ENCODE measurements at places on chromosomes 5 and 9.

GRCh38 chr5:112706446-112707016 is 31.2 kb upstream of the APC start:
- DNase-seq, result no peak

GRCh38 chr5:56354836-56355235 is 121.7 kb upstream of the ANKRD55 start:
- DNase-seq, result no peak

- no peak for DNase-seq
Observed at GRCh38 chr9:86322973-86323644, 31.1 kb downstream of the TUT7 start.

DNA sequence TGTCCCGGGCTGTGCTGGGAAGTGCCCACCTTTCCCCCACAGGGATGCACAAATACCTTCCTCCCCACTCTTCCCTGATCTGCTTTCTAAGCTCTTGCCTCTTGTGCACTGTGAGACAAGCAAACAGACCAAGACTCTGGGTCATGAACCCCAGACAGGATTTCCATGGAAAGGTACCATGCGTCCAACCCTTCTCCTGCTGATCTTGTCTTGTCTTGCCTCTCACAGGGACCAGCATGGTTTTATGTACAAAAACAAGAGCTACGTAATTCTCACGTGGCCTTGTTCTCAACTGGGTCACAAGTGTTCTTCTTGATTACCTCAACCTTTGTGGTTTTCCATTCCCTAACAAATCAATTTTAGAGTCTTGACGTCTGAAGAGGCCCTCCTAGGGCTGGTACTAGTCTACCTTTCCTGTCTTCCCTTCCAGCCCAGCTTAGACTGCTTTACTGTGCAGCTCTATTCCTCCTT is 176.5 kb upstream of the MAP3K1 start:
- no peak for DNase-seq

DNA sequence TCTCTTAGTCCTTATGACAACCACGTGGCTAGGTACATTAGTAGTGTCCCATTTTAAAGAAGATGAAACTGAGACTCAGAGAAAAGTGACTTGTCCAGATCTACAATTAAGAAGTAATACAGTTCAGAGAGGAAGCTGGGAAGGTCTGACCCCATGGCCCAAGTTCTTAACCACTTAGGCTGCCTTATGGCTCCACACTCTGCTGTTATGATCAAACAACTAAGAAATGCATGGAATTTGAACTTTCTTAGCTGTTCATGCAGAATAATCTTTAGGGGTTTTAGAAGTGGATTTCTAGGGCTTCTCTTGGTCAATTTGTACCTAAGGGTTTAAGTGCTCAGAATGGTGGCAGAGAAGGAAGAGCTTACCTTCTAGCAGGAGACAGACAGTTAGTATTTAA is 128.0 kb upstream of the MSX2 start:
- DNase-seq, result no peak

Measured in hematopoietic multipotent progenitor cell treated with erythropoietin and hydrocortisone succinate and interleukin-3 and kit ligand, for 15 days (in vitro differentiated cells).